ENCODE measurements at places on chromosomes 13 and 19.

- no peak for DNase-seq
Observed at GRCh38 chr13:77565635-77566034, 30.1 kb downstream of the SCEL start.

DNA sequence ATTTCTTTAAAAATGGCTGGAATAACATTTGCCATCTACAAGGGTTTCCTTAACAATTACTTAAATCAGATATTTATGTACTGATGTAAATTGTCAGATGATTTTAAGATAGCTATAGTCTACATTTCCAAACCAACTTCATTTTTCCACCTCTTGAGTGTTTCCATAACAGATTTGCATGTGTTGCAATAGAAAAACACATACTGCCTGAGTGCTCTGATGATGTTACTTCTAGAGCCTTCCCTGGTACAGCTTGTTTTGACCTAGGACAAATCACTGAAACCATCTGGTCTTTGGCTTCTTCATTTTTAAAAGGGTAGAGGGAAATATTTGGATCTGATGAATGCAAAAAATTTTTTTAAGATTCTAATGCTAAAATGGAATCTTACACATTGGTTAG lies 245.9 kb downstream of the PCDH9 start:
- DNase-seq, result no peak

DNA sequence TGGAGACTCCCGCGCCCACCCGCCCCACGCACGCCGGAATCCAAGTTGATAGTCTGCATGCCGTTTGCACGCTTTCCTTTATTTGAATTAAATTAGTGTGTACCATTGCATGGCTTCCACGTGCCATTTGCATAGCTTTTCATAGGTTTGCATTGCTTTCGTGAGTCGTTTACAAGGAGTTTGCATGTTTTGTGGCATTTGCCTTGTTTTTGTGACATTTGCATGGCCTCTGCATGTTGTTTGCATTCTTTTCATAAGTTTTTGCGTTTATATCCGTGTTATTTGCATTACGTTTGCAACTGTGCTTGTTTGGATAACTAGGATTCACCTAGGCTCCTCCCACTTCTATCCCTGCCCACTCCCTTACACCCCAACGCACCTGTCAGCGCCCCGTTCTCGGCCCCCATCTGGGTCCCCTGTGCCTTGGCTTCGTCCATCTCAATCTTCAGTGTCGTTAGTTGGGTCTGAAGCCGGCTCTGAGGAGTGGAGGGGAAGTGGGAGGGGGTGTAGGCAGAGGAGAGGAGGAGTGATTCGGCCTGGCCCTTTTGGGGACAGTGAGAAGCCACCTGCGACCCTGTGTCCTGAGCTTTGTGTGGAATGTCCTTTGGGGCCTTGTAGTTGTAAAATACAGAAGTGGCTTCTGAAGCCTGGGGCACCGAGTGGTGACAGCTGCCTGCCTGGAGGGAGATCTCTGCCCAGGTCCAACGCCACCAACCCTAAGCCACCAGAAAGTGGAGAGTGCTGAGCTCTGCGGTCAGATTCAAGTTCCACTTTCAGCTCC lies 2.4 kb downstream of the CCDC194 start:
- no peak for DNase-seq

DNA sequence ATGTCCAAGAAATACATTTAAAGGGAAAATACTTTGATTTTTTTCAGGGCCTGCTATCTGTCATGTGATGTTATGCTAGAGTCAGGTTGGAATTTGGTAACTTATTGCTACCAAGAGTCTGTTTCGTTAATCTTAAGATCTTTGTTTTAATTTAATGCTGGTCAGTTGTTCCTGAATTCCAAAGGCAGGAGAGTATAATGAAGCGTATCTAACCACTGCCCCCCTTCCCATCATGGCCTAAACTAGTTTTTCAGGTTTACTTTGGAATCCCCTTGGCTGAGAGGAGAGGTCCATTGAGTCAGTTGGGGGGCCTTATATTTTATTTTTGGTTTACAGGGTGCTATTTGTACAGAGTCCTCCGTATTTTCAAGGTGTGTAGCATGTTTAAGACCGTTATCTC lies 116.3 kb upstream of the SLC7A1 start:
- DNase-seq, result no peak

- DNase-seq, result no peak
Observed at GRCh38 chr13:32736648-32737047, 150.4 kb downstream of the PDS5B start.

- no peak for DNase-seq
Observed at GRCh38 chr19:39507715-39508364, 7.1 kb upstream of the SELENOV start.

DNA sequence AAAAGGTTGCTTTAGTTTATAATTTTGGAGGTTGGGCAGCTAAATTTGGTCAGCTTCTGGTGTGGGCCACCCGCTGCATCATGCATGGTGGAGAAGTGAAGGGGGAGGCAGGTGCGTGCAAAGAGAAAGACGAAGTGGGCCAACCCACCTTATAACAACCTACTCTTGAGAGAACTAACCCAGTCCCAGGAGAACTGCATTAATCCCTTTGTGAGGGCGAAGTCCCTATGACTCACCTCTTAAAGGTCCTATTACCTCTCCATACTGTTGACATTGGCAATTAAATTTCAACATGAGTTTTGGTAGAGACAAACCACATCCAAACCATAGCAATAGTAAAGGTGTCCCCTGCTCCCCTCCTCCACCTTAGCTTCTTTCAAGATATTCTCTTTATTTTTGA lies 7.7 kb upstream of the FGF9 start:
- DNase-seq, result no peak

DNA sequence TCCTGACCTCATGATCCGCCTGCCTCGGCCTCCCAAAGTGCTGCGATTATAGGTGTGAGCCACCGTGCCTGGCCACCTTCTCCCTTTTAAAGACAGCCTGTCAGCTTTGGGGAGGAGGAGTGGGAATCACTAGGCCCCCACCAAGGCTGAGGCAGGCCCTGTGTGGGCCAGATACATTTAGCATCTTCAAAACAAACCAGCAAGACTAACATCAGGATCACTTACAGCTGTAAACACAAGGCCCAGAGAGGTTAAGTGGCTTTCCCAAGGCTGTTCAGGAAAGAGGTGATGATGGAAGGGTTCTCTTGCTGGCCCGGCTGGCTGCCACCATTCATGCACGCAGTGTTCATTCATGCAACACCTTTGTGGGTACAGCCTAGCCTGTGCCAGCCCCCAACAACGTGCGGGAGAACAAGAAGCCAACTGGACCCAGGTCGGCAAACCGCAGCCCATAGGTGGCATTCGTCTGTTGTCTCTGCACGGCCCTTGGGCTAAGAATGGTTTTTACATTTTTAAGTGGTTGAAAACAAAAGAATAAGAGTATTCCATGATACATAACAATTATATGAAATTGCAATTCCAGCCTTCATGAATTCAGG lies 23.0 kb downstream of the IER2 start:
- no peak for DNase-seq

- DNase-seq, result no peak
Observed at GRCh38 chr19:10316229-10317044, 622 bp upstream of the FDX2 start.

DNA sequence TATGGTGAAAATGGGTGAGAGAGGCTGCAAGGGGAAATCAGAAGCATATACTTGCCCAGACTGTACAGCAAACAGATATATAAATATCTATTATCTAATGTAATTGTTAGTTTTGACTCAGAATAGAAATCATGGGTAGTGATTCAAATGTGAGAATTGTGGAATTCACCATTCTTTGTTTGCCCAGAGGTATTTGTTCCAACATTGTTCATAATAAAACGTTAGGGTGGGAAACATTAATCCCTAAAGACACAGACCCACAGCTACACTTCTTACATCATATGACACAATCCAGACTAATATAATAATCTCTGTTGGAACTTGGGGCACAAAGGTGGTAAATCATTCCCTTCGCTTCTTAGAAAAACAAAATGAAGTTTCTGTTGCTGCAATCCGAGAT lies 646.5 kb upstream of the SLITRK6 start:
- no peak for DNase-seq

- DNase-seq, result no peak
Observed at GRCh38 chr13:97938706-97939475, 14.6 kb upstream of the IPO5 start.

DNA sequence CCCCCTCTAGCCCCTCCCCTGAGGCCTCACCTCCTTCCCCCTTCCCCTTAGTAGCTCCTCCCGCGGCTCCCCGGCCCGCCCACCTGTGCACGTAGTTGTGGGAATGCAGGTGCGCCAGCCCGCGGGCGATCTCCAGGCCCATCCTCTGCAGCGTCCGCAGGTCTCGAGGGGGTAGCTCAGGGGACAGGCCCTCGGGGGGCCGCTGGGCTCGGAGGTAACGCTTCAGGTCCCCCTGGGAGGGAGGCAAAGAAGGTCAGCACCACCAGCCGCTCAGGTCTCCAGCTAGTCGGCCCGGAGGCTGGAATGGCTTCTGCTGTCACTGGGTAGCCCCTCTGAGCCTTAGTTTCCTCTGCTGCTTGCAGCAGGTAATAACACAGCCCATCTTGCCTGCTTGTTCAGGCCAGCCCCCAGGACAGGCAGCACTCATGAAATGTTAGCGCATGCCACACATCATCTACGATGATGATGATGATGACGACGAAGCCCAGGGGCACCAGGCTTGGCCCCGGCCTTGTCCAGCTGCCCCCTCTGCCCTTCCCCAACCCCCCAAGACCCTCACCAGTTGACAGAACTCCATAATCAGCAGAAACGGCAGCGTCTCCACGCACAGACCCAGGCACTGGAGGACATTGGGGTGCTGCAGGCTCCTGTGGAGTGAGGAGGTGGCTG lies 9.2 kb downstream of the LMTK3 start:
- no peak for DNase-seq

DNA sequence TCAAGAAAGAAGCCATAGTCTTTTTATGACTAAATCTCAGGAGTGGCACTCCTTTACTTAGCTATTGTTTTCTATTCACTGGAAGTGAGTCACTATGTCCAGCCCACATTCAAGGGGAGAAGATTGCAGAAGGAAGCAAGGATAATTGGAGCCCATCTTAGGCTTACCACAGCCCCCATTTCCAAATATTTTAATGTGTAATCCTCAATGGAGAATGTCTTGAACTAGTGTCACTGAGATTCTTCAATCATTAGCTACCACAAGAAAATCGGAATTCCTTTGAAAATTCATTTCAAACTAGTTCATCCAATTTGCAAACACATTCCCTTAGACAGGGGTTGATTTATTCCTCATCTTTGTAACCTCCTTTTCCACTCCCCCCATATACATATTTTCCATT lies 84.7 kb downstream of the DLEU7 start:
- DNase-seq, result no peak

DNA sequence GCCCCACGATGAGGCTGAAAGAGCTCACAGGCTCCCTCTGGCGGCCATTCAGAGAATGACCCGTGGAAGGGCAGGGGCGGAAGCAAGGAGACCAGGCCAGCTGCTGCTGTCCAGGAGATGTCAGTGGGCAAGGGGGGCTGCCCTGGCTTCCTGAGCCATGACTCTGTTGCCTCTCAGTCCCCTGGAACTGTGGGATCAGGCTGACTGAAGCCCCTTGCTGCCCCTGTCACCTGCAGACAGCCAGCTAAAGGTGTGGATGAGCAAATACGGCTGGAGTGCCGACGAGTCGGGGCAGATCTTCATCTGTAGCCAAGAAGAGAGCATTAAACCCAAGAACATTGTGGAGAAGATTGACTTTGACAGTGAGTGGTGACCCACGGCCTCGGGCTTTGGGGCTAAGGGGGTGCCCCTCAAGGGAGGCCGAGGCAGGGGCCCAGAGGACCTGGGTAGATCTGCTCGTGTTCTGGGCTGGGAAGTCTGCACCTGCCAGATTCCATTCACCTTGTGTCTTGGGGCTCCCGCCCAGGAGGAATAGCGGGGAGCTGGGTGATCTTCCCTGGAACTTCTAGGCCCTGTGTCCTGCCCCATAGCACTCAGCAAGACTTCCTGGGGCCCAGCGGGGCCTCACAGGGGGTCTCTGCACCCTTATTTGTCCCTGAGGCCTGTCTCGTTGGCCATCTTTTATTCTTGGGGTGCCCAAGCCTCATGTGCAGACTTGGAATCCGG lies 12.5 kb upstream of the ACTN4 start:
- peak; percentile 43 for DNase-seq

- DNase-seq, result no peak
Observed at GRCh38 chr13:110280985-110281688, 25.8 kb downstream of the COL4A1 start.

DNA sequence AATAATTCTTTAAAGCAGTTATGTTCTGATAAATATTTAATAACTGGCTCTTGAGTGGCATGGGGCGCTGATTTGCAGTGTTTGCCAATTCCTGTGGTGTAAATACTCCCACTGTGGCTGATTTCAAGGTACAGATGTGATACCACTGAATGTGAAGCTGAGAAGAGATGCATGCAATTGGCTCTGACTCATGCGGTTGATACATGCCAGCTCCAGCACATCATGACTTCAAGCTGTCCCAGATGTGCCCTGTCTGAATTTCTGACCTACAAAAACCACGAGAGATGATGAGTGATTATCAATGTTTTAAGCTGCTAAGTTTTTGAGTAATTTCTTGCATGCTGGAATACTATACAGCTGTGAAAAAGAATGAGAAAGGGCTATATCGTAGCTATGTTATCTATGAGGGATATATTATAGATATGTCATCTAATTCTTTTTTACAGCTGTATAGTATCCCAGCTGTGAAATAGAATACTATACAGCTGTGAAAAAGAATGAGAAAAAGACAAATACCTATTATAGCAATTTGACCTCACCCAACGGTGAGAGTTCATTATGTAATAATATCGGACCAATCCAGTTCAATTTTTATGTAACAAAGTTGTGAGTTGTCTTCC lies 7.6 kb upstream of the ACSBG2 start:
- no peak for DNase-seq

- peak; percentile 55 for DNase-seq
Observed at GRCh38 chr19:12365236-12366162, at the start of gene ZNF442. TSS of gene ZNF442 (minus strand) at chr19:12365683. CDS start at chr19:12363631, 2,052 bp downstream.

DNA sequence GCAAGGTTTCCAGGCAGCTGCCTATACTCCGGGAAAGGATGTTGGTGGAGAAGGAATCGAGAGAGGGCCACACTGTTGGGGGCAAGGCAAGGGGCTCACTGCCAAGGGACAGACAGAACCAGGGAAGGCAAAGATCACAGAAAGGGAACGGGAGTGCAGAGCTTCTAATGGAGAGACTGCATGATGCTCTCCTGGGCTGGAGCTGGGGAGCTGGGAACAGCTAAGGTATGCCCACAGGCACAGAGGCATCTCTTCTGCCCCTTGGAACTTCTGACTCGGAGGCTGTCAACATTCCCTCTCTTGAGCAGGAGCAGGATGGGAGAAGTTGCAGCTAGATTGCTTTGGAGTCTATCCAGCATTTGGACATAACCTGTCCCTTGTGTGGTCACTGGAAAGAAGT lies 22.4 kb upstream of the FFAR2 start:
- DNase-seq, result no peak

DNA sequence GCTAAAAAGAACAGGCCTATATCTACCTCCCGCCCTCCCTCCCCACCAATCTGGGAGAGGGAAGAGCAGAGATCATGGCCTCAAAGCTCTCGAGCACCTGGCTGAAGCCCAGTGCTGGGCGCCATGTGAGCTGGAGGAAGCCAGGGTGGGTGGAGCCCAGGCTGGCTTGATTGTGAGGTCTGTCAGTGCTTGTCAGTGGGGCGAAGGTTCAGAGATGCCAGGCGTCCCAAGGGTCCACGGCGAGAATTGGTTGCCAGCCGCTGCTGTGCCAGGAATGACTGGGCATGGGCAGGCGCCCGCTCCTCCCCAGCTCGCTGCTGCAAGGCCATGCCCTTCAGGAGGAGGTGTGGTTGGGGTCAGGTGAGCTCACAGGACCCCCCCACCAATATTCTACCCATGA lies 11.5 kb downstream of the BEST2 start:
- no peak for DNase-seq
